ENCODE measurements at places on chromosomes 1 and 21.

GRCh38 chr1:156525071-156525501 lies 24.5 kb upstream of the MEF2D start:
- DNase-seq = no peak

GRCh38 chr1:232084584-232085223 lies 458.1 kb downstream of the DISC1 start:
- no peak for DNase-seq

- DNase-seq = no peak
These were observed 659.0 kb downstream of the LTN1 start for GRCh38 chr21:28333578-28334075.

DNA sequence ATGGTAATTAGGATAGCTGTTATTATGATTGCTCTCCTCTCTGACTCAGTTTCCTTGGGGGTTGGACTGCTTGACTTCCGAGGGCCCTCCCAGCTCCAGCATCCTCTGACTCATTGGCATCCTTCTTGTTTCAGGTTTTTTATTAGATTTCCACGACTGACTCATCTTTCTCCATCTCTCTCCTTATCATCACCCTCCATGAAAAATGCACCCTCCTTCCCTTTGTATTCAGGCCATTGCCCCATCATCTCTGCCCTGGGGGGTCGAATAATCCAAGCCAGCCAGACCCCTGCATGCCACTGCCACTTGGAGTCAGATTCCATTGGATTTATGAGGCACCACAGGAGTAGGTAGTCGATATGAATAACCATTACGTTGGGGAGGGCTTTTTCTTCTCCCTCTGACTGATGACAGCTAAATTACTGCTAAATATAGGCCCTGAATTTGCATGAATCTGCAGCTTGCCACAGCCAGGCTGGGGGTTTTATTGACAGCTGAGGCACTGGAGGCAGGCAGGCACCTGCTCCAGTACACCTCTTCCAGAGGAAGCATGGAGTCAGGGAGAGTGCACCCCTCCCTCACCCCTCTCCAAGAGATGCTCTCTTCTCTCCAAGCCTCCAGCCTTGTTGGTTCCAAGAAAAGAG lies 91.7 kb downstream of the C1orf94 start:
- DNase-seq = no peak

GRCh38 chr1:98761219-98761865 lies 99.8 kb downstream of the SNX7 start:
- DNase-seq = no peak

GRCh38 chr1:227559926-227560325 lies 3.4 kb upstream of the ZNF678 start:
- no peak for DNase-seq

- DNase-seq = no peak
These were observed 218.8 kb downstream of the NTNG1 start for GRCh38 chr1:107359472-107360241.

DNA sequence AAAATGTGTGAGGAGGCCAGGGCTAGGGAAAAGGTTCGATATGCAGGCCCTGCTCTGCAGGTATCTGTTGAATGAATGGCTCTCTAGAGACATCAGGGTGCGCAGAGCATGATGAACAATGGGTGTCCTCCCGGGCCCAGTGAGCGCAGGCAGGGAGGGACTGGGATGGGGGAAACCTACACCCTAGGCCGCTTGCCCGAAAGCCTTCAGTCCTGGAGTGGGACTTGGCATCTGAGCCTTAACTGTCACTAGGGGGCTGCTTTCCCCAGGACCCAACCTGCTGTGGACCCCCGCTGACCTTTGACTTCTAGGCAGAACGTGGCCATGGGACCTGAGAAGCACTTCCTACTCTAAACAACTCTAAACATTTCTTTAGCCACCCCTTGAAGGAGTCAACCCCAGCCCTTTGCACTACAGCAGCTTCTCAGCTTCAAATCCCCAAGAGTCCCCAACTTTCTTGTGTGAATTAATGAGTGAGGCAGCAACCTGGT lies 444 bp upstream of the MAP3K6 start:
- no peak for DNase-seq

DNA sequence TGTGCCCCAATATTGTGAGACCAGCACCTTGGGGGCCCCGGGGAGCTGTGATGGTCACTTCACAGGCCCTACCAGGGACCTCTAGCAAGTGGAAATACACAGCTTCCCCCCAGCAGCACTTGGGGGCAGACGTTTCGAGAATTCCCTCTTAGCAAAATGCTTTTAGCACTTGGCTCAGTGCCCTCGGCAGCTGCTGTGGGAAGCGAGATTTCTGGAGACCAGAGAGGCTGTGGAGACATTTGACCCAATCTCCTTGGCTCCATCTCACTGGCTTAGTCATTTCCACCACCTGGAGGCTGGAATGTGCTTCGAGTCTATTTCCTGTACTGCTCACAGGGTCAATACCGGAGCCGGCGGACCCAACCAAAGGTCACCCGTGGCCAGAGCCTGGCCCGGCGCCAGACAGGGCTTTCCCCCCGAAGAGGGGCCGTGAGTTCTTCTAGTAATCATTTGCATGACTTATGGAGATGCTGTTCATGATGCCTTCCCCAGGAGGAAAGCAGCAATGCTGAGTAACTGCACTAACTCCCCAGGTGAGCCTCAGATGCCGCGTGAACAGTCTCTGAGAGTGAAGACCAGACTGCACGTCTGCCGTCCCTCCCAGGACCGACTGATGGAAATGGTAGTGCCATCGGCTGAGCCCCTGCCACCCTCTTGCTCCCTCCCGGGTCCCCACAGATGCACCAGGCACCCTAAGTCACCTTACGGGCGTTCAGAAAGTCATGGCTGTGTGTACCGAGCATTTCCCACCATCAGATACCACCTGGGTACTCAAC lies 4.4 kb upstream of the C2CD2 start:
- DNase-seq = no peak

- DNase-seq = no peak
These were observed 17.2 kb downstream of the CSRP1 start for GRCh38 chr1:201489643-201490261.

DNA sequence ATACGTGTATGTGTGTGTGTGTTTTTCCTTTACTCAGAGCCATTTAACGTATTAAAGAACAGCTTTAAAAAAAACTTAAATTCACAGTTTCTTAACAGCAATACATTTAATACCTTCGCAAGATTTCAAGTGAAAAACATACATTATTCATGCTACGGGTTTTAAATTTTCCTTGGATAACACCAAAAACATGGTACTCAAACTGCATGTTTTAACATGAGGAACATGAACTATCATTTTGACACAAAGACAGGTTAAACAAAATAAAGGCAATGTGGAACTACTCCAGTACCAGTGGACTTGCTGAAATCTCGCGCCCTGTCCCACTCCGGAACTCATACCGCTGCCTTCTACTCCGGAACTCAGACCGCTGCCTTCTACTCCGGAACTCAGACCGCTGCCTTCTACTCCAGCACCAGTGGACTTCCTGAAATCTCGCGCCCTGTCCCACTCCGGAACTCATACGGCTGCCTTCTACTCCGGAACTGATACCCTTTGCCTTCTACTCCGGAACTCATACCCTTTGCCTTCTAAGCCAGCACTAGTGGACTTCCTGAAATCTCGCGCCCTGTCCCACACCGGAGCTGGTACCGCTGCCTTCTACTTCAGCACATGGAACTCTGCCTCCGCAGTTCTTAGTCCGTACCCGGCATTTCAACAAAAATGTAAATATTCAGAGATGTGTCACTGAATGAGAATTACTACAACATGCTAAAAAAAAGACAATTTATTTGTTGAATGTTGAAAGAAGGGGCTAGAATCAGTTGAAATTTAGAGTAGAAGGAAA lies 148.6 kb downstream of the NCAM2 start:
- no peak for DNase-seq

- DNase-seq = no peak
These were observed 9.4 kb downstream of the C1orf174 start for GRCh38 chr1:3890389-3891328.

DNA sequence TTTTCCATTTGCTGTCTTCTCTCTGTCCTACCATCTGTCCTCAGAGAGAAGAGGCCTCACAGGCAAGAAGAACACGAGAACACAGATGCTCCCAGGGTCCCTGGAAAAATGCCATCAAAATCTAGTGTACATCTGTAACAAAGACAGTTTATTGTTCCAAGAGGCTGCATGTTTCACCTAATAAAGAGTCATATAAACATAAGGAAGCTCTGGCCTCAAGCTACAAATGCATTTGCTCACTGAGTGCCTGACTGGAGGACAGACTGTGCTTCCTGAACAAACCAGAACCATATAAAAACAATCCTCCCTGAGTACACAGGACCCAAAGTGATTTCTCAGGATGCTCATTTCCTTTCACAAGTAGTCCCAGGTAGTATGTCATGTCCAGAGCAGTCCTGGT lies 76.3 kb upstream of the SLC44A3 start:
- DNase-seq = no peak

GRCh38 chr1:14424325-14425002 lies 174.0 kb upstream of the KAZN start:
- DNase-seq = no peak

DNA sequence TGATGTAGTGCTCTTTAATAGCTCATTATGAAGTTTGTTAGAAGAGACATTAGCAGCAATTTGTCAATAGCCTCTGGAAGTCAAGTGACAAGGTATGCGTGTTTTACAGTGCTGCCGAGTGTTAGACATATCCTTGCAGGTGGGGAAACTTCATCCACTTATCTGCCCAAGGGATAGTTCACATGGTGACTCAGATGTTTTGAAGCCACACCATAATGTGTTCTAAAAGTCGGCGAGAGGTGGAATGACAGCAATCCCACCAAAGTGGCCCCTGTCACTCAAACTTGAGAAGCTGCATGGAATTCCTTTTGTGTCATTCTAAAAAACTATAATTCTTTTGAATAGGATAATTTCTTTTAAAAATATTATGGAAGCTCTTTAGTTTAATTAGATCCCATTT lies 98.1 kb downstream of the RUNX1 start:
- DNase-seq = no peak

DNA sequence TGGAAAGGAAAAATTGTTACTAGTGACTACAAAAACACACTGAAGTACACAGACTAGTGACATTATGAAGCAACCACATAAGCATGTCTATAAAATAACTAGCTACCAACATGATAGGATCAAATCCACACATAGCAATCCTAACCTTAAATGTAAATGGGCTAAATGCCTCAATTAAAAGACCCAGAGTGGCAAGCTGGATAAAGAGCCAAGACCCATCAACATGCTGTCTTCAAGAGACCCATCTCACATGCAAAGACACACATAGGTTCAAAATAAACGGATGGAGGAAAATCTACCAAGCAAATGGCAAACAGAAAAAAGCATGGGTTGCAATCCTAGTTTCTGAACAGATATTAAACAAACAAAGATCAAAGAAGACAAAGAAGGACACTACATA lies 49.4 kb upstream of the LRRC8B start:
- no peak for DNase-seq

DNA sequence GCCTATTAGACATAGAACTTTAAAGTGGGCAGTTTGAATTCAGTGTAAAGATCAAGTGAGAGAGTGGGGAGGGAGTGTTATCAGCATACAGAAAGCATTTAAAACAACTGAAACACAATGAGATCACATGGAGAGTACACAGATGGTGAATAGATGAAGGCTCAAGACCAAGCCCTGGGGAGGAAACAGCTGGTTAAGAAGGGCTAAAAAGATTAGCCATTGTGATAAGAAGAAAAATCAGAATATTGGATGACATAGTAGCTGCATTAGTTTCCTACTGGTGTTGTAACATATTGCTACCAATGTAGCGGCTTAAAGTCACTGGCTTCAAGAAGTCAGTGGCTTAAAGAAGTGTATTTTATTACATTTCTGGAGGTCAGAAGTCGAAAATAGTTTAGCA lies 443.4 kb upstream of the RGS18 start:
- DNase-seq = no peak

DNA sequence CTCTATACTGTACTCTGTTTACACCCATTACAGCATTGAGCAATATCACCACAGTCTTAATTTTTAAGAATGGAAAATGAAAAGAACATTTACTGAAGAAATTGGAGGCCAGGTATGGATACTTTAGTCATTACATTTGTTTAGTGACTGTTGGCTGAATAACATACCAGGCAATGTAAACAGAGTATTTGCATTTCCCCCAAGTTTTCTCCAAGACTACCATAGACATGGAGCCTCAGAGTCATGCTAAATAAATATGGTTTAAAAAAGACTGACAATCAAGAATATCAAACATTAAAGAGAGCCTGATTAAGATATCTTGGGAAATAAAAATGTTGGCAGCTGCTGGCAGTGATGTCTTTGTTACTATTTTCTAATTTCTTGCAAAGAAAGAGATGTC lies 136.9 kb upstream of the ADAMTS5 start:
- no peak for DNase-seq

DNA sequence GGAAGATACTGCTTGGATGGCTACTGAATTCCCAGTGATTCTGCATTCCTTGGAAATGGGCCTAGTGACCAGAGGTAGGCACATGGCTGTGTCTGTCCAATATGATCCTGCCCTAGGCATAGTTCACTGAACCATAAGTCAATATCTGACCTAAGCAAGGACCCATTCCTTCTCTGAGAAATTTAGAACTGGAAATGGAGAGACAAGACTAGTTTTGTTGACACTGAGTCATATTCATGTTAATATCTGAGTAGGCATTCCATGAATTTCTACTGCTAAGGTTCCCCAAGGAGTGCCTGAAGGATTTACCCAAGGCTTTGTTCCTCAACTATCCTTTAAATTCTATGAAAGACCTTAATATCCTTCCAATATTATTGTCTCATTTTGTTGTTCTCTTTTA lies 329.8 kb upstream of the BEND5 start:
- no peak for DNase-seq

- DNase-seq = no peak
These were observed 53.5 kb downstream of the SYT6 start for GRCh38 chr1:114100148-114100547.

- no peak for DNase-seq
These were observed 10.4 kb upstream of the TMEM200B start for GRCh38 chr1:29133861-29134694.

GRCh38 chr1:101244842-101245241 lies 8.0 kb downstream of the S1PR1 start:
- DNase-seq = no peak

DNA sequence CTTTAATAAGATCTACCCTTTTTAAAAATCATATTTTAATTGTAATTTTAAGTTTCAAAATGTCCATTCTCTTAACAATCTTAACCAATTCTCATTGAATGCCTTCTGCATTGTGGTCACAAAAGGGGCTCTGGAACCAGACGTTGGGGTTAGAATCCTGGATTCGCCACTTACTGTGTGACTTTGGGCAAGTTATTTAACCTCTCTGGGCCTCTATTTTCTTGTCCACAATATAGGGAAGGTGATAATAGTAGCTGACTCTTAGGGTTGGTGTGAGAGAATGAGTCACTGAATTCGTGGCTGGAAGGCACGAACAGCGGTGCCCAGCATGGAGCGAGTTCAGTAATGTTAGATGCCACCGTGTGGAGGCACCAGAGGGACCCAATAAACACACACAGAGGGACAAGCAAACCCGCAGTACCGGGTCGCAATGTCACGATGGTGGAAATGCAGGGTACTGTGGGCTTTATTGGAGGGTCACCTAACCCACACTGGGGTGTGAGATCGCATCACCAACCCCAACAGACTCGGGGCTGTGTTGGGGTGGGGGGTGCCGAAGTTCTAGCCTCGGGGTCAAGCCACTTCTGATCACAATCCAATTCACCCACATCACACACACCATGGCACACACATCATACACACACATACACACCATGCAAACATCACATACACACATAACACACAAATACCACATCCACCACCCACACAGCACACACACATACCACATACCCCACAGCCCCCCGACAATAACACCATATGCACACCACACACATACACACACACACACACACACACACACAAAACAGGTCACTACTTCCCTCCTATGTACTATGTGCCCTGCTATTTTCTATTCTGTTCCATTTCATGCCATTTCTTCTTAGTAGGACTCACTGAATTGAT lies 27.0 kb upstream of the IFNAR2 start:
- DNase-seq = no peak
